ENCODE measurements at places on chromosomes 13 and 19.

DNA sequence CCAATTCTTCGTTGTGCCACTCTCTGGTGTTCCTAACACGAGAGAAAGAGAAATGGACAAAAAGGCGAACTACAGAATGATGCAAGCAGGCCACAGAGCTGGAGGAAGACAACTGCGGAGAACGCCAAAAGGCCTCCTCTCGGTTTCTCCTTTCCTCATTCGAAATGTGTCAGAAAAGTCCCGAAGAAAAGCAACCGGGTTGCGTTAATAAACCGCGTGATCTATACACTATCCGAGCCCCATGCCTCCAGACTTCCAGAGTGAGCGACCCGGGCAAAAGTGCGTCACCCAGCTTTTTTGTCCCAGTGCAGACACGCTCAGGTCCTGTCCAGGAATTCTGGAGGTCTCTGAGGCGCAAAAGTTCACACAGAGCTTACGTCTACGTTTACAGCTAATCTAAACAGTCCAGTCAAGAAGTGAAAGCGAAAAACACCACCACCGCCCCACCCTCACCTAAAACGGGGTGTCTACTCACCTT, 413 bp downstream of the N4BP2L2 start:
- DNase-seq, result peak; percentile 89

DNA sequence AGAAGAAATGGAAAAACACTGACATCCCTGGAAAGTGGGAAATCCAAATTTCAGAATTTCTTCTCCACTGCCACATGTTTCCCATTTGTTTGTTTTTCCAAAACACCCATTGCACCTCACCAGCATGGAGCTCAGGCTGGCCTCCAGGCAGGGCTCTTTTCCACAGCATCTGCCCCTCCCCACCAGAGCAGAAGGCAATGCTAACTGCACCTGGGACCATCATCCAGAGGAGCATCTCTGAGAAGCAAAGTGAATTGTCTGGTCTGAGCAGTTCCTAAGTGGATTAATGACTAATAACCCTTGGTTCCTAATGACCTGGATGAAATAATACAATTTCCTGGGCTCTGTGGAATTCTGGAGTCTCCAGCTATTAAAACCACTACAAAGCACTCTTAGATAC, 8.8 kb upstream of the CYSLTR2 start:
- no peak for DNase-seq

DNA sequence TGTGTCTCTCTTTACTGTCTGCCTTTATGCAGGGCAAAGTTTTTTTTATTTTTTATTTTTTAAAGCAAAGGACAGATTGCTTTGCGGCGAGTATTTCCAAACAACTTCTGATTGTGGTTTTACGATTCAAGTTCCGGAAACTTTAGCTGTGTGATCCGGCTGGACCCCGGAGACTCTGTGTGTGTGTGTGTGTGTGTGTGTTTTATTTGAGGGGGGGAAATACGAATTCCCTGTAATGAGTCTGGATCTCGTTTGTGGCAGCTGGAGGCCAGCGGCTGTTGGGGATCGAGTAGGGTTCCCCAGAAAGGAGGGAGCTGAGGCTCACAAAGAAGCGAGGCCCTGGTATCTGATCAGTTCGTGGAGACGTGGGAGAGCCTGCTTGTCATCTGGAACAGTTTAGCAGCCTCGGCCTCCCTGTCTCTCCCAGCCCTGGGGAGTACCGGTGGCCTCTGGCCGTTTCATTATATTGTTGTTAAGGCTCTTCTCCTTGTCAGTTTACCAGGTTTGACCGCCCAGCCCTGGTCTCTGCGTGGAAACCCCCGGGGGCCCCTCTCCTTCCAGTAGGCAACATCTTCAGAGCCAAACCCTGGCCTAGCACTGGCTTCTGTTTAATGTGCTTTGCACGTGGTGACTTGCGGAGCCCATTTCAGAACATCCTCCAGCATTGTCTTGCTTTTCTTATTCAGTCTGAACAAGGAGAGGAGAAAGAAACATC, 1.3 kb downstream of the FARP1 start:
- peak; percentile 16 for DNase-seq

DNA sequence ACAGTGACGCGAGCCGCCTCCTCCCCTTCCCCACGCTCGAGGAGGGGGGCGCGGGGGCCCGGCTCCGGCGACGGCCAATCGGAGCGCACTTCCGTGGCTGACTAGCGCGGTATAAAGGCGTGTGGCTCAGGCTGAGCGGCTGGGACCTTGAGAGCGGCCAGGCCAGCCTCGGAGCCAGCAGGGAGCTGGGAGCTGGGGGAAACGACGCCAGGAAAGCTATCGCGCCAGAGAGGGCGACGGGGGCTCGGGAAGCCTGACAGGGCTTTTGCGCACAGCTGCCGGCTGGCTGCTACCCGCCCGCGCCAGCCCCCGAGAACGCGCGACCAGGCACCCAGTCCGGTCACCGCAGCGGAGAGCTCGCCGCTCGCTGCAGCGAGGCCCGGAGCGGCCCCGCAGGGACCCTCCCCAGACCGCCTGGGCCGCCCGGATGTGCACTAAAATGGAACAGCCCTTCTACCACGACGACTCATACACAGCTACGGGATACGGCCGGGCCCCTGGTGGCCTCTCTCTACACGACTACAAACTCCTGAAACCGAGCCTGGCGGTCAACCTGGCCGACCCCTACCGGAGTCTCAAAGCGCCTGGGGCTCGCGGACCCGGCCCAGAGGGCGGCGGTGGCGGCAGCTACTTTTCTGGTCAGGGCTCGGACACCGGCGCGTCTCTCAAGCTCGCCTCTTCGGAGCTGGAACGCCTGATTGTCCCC, at the start of gene JUNB:
JUNB (plus strand) TSS at position 142 of the 706 bp plus-strand sequence; CDS start at position 428, 286 bp downstream.
- peak; percentile 99 for DNase-seq

DNA sequence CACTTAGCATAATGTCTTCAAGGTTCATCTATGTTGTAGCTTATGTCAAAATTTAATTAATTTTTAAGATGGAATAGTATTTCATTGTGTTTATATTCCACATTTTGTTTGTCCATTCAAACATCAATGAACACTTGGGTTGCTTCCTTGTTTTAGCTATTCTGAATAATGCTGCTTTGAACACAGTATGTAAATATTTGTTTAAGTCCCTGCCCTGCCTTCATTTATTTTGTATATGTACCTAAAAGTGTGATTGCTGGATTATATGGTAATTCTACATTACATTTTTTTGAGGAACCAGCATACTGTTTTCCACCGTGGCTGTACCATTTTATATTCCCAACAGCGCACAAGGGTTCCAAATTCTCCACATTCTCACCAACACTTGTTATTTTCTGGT, 17.6 kb upstream of the SUCLA2 start:
- DNase-seq, result no peak

- DNase-seq, result peak; percentile 36
Observed at GRCh38 chr13:113854238-113855011, 9.5 kb downstream of the GAS6 start.

GRCh38 chr13:103815619-103816018, 749.4 kb upstream of the SLC10A2 start:
- DNase-seq, result no peak

DNA sequence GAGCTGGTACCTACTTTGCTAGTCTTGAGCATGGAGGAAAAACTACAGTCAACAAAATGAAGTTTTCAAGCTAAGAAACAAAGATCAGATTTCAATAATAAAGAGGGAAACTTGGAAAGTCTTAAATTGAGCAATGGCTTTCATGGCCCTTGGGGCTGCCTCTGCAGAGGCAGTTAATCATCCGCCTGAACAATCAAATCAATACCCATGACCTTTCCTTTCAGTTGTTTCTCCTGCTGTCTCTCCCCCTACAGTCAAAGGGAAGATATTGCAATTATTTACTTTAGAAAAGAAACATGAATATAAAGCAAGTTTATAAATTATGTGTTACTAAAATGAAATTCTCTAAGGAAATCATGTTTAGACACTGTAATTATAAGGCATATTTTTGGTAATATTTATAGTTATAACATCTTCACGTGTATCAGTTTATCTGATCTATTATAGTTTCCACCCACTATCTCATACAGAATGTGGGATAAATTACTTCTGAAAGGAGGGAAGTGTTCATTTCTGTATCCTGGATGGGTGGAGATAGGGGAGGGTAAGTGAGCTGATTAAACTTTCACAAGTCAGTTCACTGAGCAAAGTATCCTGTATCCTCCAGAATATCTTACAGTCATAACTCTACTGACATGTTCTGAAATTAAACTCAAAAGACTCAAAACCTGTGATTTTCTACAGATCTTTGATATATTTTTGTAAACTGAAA, 72.4 kb upstream of the TSC22D1 start:
- DNase-seq, result peak; percentile 70

DNA sequence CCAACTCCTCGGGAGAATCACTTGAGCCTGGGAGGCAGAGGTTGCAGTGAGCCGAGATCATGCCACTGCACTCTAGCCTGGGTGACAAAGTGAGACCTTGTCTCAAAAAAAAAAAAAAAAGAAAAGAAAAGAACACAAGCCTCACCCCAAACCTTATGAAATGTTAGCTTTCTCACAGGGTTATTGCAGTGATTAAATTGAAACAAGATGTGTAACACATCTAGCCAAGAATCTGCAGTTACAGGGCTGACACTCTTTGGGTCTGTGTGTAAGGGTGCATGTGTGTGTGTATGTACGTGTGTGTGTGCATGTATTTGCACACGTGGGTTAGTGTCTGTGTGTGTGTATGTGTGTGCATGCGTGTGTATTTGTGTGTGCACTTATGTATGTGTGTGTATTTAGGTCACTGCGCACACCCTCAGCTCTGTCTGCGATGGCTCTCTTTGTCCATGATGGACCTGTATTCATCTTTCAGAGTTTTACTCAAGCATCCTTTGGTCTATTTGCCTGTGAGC, 336.3 kb downstream of the UQCRFS1 start:
- no peak for DNase-seq

DNA sequence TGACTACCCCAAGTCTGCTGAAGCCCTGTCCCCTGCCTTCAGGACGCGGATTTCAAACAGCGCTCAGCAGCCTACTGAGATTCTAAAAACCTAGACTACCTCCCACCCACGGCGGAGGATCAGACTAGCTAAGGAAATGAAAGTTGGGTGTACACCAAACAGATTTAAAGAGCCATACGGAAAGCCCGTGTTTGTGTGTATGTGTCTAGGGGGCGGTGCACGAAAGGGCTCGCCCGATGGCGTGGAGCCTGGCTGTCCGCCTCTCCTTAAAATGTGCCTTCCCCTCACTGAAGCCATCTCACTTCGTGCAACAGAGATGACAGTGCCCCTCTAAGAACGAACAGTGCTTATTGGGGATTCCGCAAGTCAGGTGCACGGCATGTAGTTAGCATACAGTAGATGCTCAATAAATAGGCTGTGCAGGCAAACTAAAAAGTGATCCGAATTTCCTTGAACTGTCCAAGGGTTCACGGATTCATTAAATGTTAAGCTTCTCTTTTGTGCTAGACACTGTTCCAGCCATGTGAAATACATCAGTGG, 639 bp downstream of the LENG1 start:
- peak; percentile 67 for DNase-seq

DNA sequence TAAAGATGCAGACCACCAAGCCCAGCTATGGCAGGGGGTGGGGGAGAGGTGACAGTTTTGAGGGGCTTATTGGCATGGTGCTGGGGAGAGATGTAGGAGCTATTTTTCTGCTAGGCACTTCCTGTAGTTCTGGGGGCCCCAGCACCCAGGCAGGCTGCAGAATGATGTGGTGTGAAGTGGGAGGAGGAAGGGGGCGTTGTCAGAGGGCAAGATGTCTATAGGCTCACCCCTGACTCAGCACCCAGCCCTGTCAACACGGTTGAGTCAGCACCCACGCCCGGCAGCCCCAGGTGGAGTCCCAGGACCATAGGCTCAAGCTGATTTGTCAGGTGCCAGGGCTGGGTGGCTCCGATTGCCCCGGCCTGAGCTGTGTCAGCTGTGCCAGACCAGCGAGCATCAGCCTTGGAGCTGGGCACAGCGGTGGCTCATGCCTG, 5.8 kb downstream of the KLF2 start:
- peak; percentile 93 for DNase-seq
